Stimulated activated CD4-positive, alpha-beta T cell treated with anti-CD3 and anti-CD28 coated beads, Interleukin-4, amount 100 ng/mL, for 1 hour (primary cell): ENCODE measurements at places on chromosomes 3 and 15.

DNA sequence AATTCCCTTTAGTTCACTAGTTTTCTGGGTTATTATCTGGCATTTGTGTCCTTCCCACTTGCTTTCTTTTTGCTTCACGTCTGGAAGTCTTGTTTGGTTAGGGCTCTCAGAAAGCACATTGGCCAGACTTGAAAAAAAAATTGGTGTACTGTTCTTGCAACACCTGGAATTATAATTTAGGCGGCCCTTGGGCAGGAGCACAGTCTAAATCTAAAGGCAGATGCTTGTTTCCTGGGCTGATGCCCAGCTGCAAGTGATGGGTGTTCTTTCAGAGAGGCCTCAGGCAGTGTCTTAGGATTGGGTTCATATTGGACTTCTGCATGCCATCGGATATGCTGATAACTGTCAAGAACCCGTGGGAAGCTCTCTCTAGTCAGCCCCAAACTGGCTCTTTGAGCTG is 521.5 kb downstream of the PDCD6IP start:
- no peak for DNase-seq

- no peak for DNase-seq
These were observed 63.0 kb downstream of the VPS8 start for GRCh38 chr3:184874709-184875644.

DNA sequence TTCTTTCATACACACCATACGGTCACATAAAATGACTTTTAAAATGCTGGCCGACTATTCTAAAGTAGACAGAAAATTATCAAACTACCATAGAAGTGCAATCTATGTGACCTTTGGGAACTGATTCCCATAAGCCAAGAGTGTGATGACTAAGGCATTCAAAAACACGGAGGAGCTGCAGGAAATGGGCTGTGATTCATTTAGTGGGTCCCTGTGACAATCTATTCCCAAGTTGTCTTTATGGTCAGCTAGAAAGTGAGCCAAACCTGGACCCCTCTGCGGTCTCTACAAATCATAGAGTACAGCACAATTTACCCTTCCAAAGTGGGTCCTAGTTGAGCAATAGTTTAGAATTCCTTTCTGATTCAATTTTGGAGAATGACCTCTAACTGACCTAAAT is 251.5 kb upstream of the CBLB start:
- DNase-seq = no peak

DNA sequence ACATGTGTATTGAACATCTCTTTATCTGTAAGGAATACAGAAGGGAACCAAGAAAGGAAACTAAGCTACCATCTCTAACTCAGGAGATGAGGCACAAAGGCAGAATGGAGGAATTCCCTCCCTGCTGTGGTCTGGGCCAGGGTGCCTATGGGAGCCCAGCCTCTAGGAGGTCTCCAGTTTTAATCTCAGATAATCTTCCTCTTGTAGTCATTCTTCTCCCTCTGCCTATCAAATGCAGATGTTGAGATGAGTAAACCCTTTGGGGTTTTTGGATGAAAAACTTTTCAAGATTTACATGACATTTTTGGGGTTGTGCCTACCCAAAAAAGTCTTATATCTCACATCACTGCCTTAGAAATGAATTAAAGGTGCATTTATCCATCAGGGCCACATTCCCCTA is 23.3 kb downstream of the SCG5 start:
- DNase-seq = no peak

DNA sequence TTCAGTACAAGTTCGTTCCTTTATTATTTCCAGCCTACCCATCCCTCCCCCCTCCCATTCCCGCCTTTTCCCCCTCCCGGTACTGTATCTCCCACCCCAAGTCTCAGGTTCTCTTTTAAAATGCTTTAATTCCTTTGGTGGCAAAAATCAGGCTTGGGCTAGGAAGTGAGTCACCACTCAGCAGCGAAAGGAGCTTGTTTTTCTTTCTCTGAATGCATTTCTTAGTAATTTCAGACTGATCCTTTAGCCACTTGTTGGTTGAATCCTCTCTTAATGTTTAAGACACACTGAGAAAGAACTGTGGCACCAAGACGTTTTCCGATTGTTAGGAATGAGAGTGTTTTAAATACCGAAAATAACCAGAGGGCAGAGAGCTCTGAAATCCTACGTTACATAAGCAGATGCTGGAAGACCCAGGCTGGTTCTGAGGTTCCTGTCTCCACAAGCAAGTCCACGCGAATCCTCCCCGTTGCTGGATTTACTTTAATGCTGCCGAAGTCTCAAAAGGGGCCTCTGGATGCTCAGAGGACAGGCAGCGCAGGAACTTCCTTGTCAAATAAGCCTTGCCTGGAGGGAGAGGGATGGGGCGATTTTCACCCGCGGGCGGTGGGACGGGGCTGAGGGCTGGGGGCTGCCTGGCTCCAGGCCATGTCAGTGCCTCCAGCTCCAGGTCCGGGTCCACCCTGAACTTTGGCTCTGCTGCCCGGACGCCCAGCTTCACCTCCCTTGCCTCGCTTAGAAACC is 854 bp upstream of the COL8A1 start:
- DNase-seq = no peak

- DNase-seq = no peak
These were observed 56.4 kb downstream of the TMCC1 start for GRCh38 chr3:129837065-129837642.

DNA sequence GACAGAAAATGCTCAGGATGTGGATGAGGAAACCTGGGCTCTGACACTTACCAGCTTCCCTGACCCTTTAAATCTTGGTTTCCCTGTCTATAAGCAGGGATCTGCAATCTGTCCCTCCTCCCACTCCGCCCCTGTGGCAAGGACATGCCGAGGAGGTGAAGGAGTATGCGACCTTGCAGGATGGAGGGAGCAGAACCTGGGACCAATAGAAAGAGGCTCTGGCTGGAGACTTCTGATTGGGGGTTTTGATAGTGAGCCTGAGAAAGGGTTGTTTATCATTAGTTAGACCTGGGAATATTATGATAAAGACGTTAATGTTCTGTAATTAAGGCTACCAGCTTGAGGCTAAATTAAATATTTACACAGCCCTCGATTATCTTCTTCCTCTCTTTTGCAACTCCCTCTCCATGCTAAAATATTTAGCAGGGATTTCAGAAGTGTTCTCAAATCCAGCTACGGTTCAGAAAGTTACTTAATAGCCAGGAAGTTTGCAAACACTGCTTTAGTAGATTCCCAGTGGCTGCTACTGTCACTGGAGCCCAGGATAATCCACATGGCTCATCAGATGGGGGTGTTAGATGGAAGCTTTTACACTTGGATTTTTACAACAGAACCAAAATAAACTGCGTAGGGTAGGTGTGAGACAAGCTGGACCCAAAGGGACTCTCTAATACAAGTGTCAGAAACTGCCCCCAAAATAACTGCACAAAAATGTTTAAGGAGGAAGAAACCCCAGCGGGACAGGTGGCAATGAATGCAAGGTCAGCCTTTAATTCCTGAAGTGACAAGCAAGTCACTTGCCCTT is 9.2 kb upstream of the PAQR5 start:
- no peak for DNase-seq

DNA sequence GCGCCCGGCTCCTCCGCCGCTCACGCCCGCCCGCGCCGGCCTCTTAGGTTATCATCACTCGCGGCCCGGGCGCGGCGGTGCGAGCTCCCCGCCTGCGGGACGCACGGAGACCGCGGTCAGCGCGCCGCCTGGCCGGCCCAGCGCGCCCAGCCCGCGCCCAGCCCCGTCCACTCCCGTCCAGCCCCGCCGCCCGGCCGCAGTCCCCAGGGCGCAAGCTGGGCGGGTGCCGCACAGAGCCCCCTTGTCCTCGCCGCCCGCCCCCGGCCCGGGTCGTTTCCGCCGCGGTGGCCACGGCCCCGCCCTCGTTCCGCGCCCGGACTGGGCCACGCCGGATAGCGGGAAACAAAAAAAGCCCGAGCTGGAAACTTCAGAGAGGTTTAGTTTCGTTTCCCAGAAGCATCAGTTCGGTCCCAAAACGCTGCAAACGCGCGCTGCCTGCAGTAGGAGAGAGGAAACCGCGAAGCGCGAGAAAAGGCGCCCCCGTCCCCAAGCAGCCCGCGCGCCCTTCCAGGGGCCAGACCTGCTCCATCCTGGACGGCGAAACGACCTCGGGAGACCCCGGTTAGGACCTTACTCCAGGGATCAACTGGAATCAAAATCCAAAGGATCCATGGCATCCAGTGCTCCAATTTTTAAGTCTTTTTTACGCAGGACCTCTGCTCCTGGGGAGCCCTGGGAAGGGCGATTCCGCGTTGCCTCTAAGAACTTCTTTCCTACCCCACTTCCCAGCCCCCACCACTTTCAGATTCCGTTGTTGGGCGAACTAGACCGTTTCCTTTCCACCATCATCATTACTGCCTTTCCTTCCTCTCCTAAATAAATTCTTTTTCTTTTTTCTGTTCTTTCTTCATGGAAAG is at the start of gene ATP10A:
Gene ATP10A (minus strand): TSS at position 217 of the 857 bp plus-strand sequence. CDS start 231 bp downstream, outside the sequence.
- peak; percentile 41 for DNase-seq

- no peak for DNase-seq
These were observed 18.3 kb upstream of the KCNMB3 start for GRCh38 chr3:179269152-179269707.

DNA sequence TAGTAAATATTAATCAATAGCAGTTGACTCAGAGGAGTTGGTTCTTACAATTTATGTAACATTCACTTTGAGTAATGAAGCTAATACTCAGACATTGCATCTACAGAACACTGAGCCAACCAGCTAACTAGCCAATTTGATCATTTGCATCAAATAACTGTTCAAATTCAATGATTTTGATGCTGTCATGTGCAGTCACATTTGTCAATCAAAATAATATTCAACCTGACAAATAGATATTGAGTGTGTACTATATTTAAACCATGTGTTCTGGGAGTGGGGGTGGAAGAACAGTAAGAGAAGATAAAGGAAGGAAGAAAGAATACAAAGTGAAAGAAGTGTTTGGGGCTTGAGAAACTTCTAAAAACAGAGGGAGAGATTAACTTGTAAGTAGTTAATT is 277.2 kb upstream of the ARHGEF26 start:
- DNase-seq = no peak

DNA sequence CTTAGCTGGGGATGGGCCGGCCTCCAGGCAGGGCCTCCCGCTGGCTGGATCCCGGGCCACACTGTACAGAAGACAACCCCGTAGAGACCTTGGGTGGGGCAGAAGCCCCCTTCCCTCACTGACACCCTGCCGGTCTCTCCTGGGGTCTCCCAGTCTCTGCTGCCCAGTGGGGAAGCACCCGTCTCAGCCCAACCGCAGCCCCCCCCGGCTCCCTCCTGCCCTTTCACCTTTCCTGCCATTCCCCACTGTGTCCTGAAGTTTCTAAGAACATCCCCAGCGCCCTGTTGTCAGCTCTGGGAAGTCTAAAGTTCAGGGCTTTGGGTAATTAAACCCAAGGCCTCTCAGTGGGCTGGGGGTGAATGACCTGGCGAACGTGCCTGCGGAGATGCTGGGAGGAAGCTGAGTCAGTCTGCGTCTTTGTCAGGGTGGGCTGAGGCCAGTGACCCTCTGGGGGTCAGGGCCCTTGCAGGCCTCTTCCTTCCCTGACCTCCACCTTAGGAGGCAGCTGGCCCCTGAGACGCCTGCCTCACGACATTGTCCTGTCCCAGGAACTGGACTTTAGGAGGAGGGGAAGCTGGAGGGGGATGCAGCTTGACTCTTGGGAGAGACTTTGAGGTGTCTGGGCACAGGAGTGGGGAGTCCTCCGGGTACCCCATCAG is 1.4 kb upstream of the SLC51A start:
- DNase-seq = no peak

DNA sequence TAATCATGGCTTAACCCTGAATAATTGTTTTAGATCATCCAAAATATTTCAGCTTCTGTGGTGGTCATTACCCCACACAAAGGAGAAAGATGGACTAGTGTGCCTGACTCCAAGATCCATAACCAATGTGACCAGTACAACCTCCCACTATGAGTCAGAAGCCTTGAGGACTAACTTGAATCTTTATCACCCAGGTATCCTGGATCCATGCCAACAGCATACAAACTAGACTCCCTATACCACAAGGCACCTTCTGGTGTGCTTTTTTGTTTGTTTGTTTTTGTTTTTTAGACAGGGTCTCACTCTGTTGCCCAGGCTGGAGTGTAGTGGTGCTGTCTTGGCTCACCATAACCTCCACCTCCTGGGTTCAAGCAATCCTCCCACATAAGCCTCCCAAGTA is 317.7 kb downstream of the VPS13C start:
- no peak for DNase-seq

DNA sequence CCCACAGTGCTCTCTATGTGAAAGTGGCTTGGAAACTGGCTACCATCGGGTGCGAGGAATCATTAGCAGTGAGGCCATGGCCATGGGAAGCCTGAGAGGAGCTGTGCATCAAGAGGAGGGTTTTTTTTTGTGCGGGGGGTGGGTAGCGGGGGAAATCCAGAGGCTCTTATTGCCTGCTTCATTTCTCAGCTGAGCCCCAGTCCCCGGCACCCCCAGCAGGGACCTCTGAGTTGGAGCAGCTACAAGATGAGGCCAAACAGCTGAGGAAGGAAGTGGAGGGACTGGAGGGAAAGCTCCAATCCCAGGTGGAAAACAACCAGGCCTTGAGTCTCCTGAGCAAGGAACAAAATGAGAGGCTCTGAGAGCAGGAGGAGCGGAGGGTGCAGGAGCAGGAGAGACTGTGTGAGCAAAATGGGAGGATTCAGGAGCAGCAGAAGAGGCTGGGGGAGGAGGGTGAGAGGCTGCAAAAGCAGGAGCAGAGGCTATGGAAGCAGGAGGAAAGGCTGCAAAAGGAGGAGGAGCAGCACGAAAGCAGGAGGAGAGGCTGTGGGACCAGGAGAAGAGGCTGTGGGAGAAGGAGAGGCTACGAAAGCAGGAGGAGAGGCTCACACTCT is 76.7 kb downstream of the ADAMTS7 start:
- no peak for DNase-seq

GRCh38 chr15:63110428-63111026 is 11.1 kb upstream of the LACTB start:
- no peak for DNase-seq

DNA sequence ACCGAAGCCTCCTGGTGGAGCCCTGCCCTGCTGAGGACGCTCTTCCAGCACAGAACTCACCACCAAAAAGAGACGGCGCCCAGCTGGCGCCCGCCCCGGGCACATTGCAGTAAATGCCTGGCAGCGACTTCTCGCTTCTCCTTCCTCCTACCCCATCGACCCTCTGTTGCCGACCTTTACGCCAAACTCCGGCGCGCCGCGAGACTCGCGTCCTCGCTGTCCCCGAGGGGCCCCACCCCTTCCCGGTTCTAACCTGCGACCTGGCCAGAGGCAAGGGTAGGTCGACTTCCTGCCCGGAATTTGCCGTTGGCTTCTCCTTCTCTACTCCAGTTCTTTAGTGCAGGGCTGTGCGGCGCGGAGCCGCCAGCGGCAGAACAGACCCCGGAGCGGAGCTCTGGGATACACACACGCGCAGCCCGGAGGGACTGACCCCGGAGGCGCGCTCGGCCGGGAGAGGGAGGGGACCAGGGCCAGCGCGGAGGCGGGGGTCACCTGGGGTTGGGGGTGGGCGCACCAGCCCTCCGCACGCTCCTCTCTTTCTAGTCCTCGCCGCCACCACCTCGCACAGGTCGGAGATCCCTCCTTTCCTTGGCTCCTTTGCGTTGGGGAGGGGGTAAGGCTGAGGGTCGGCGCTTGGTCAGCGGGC is 226.6 kb upstream of the AZI2 start:
- DNase-seq = no peak

- no peak for DNase-seq
These were observed 91.4 kb downstream of the NFKBIZ start for GRCh38 chr3:101940521-101941317.

- no peak for DNase-seq
These were observed 11.9 kb downstream of the RAP2B start for GRCh38 chr3:153173758-153174516.

- no peak for DNase-seq
These were observed 178.8 kb downstream of the KLHL25 start for GRCh38 chr15:85615930-85616329.

GRCh38 chr15:35858707-35859106 is 312.7 kb upstream of the DPH6 start:
- DNase-seq = no peak

GRCh38 chr3:9231937-9232336 is 17.5 kb downstream of the SRGAP3 start:
- no peak for DNase-seq
